ENCODE measurements at places on chromosomes 11 and 22.

- DNase-seq = no peak
Measured at GRCh38 chr22:46245511-46245910, 4.6 kb downstream of the CDPF1 start.

DNA sequence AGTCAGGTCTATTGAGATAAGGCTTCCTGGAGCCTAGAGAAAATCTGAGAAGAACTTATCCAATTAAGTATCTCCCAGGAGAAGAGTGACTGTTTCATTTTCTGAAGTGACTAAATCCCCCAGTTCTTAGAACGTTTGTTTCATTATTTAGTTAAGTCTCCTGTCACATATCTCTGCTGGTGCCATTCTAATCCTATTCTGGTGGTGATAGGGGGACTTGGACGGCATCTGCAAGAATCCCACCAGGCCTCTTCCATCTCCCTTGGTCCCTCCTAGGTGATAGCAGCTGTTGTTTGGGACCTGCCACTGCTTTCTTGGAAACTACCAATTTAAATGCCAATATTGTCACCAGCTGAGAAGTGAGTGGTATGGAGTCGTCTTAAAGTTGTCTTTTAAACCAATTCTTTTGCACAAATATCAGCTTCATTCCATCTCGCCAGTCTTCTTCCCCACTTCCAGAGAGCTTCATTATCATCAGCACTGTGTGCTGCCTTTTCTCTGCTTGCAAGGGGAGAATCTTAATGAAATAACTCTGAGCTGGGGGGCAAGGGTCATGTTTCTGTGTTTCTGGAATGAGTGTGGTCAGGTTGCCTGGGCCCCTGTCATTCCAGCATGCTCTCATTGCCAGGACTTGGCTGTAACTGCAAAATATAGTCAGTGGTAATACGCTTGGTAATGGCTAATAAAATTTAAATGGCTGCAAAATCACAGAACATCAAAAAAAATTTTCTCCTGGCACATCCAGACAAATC lies 104.8 kb downstream of the LDLRAD3 start:
- DNase-seq = no peak

GRCh38 chr11:94031625-94032024 lies 10.5 kb downstream of the HEPHL1 start:
- DNase-seq = no peak

DNA sequence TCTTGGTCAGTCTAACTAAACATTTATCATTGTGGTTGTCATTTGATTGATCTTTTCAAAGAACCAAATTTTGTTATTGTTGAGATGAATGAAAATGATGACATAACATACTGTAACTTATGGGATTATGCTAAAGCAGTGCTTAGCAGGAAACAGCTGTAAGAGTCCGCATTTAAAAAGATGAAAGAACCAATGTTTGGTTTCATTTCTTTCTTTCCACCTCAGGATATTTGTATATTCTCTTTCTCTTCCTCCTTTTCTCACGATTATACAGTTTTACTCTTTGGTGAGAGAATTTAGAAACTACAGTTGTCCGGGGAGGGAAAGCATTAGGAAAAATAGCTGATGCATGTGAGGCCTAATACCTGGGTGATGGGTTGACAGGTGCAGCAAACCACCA lies 23.1 kb downstream of the PIH1D2 start:
- no peak for DNase-seq

GRCh38 chr11:88320149-88320559 lies 17.4 kb downstream of the CTSC start:
- peak; percentile 32 for DNase-seq

- DNase-seq = no peak
Measured at GRCh38 chr11:16741473-16741872, 3.0 kb downstream of the C11orf58 start.

DNA sequence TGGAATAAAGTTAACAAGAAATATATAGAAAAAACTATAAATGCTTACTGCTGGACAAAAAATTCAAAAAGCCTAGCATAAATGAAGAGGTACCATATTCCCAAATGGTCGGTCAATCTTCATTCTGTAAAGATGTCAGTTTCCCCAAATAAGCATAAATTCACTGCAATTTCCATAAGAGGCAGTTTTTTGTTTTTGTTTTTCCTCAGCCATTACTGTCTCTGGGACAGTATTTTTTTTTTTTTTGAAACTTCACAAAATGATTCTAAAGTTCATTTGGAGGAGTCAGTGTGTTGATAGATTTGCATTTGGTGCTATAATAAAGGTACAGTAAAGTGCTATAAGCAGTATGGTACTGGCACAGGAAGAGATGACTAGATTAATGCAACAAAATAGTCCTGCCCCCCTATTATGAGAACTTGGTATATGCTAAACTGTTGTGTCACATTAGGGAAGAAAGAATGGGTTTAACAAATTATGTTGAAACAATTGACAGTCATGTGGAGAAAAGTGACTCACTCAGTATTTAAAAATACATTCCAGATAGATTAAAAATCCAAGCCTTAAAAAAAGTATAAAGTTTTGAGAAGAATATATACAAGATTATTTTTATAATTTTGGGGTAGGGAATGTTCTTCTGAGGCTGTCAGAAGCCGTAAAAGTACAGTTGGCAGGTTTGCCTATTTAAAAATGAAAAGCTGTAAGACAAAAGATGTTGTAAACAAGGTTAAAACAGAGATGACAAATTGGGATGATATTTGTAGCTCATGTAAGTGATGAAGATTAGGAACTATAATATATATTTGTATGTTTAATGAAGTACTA lies 2.6 kb upstream of the FTH1 start:
- peak; percentile 93 for DNase-seq

DNA sequence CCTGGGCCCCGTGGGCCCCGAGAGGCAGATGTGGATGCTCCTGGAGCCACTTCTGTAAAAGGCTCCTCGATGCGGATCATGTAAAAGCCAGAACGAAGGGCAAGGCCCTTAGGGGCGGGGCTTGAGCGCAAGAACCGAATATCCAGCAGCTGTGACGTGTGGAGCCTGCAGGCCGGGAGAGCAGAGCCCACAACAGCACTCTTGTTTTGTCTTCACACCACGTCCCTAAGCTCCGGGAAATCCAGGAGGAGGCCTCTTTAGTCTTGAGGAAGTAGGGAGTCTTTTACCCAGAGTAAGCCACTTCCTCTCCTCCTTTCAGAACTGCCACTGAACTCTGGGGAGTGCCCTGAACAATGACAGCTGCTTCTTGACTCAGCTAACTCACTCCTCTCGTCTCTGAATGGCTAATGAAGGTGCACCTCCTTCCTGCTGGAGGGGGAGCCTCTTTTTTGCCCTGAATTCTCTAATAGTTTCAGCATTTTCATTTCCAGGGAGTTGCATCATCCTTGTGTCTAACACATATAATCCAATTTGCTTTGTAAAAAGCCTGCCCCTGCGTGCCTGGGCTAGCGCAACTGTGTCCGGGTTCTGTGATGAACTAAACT lies 12.5 kb downstream of the L3MBTL2 start:
- no peak for DNase-seq

- DNase-seq = no peak
Measured at GRCh38 chr11:123374622-123374968, 55.5 kb upstream of the GRAMD1B start.

- no peak for DNase-seq
Measured at GRCh38 chr22:38452373-38453065, 2.5 kb downstream of the KCNJ4 start.

DNA sequence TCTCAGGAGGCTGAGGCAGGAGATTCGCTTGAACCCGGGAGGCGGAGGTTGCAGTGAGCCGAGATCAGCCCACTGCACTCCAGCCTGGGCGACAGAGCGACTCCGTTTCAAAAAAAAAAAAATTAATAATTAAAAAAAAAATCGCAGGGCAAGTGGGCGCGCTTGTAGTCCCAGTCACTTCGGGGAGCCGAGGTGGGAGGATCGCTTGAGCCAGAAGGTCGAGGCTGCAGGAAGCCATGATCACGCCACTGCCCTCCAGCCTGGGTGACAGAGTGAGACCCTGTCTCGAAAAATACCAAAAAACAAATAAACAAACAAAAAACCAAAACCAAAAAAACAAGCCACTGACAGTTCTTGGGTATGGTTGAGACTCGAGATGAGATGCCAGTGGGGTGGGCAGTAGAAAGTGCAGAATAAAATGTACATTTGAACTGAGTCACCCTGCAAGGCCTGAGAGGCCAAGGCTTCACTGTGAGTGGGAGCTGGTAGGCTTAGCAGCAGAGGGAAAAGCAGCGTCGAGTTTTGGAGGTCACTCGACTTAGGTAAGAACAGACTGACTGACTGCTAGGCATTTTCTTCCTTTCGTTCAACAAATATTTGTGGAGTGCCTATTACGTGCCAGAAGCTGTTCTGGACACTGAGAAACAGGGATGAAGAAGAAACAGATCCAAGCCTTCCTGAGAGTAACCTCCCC lies 635 bp upstream of the LDHA start:
- DNase-seq = no peak

DNA sequence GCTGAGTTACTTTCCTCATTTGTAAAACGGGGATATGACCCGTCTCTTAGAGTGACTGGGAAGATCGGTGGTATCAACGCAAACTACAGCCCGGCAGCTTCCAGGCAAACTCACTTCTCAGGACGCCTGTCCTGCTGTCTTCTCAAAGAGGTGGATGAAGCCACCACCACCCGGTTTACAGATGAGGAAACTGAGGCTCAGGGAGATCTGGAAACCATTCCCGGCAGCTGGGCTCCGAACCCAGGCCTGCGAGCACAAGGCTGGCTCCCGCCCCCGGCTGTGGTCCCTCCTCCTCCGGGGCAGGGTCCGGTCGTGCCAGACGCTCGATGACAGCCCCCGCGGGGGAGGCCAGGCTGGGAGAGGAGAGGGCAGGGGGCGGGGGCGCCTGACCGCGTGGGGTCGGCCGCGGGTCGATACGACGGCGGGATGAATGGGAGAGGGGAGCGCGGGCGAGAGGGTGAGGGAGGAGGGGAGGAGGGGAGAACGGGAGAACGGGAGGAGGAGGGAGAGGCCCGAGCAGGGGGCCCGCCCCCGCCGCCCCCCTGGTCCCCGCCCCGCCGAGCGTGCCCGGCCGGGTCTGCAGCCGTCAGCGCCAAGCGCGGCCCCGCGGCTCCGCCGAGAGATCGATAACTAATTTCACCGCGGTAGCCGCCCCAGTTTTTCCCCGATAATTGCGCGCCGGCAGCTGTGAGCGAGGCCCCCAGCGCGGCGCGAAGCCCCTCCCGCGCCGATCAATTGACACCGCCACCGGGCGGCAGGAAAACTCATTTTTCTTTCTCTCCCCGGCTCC lies 14.0 kb downstream of the IGLL1 start:
- DNase-seq = no peak

Data from mammary epithelial cell (primary cell).